Parietal lobe (tissue), 2 donors: ENCODE measurements at places on chromosomes 5 and 9. TPM values are rescaled to one million over a fixed set of nuclear protein-coding genes. Genes with fewer than 3 reads are reported as not detected.

IARS1 gene
- total RNA-seq = 183 TPM

TNFAIP8 gene
- 3.1 TPM for total RNA-seq

SNX30 gene
- total RNA-seq = 29.7 TPM

SLC25A48 gene
- total RNA-seq = 0.31 TPM

HMCN2 gene
- 0.31 TPM for total RNA-seq

ADAMTS13 gene
- 2.5 TPM for total RNA-seq

ATP6V1G1 gene
- 75.7 TPM for total RNA-seq

C8G gene
- total RNA-seq = not detected

TEX48 gene
- not detected for total RNA-seq

KDM4C gene
- total RNA-seq = 95.8 TPM

FAM221B gene
- not detected for total RNA-seq

LCN12 gene
- 0.94 TPM for total RNA-seq

MEGF9 gene
- total RNA-seq = 61.3 TPM

PCDHB4 gene
- 11.0 TPM for total RNA-seq

PCDHA9 gene
- 42.6 TPM for total RNA-seq

ADGRD2 gene
- total RNA-seq = not detected

TLR4 gene
- 4.1 TPM for total RNA-seq

RABGAP1 gene
- total RNA-seq = 144 TPM
